NCI-H2171 treated with DMSO at 0.1 percent for 48 hours (cell line): ENCODE measurements at places on chromosomes 5 and 9.

- DNase-seq, result no peak
Measured at GRCh38 chr9:120767451-120767850, 25.8 kb downstream of the FBXW2 start.

DNA sequence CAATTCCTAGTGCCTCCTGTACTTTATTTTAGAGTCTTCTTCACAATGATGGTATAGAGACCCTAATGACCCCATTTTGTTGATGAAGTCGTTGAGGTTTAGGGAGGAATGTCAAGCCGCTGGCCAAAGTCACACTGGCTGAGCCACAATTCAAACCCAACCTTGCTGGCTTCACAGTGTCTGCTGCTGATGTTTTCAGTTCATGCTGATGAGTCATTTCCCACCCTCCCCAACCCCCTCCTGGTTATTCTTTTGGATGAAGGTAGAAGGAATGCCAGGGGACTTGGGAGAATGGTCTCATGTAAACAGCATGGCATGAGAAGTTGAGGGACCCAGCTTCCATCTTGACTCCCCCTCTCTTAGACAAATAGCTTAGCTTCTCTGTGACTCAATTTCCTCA lies 68.6 kb downstream of the TMEM252 start:
- no peak for DNase-seq

- no peak for DNase-seq
Measured at GRCh38 chr5:170885809-170886208, 24.0 kb downstream of the RANBP17 start.

- peak; percentile 91 for DNase-seq
Measured at GRCh38 chr5:38420691-38421390, 135.6 kb downstream of the LIFR start.

GRCh38 chr5:181173420-181174342 lies 26.3 kb downstream of the OR2V2 start:
- no peak for DNase-seq

GRCh38 chr5:92019376-92019990 lies 636.4 kb upstream of the ARRDC3 start:
- DNase-seq, result no peak

- no peak for DNase-seq
Measured at GRCh38 chr9:36679710-36680109, 107.0 kb downstream of the MELK start.

DNA sequence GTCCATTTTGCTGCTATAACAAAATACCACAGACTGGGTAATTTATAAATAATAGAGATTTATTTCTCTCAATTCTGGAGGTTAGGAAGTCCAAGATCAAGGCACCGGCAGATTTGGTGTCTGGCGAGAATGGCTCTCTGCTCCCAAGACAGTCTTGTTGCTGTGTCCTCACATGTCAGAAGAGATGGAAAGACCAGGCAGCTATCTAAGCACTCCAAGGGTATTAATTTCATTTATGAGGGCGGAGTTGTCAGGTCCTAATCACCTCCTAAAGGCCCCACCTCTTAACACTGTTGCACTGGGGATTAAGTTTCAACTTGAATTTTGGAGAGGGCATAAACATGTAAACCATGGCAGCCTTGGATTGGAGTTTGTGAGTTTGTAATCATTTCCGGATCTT lies 30.3 kb downstream of the ADCY2 start:
- DNase-seq, result no peak

DNA sequence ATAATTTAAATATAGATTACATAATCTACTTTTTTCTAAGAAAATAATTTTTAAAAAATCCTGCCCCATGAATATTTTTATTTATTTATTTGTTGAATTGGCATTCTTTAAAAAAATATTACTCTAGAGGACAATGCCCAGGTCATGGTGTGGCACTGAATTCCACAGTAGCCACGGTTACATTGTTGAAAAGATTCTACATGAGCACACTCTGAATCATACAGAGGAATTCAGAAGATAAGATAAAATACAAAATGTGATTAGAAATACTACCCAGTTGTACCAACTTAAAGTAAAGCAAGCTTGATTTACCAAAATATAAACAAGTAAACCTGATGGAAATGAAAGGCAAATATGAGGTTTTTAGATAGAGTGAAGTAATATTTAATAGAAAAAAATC lies 183.7 kb downstream of the HCN1 start:
- no peak for DNase-seq

DNA sequence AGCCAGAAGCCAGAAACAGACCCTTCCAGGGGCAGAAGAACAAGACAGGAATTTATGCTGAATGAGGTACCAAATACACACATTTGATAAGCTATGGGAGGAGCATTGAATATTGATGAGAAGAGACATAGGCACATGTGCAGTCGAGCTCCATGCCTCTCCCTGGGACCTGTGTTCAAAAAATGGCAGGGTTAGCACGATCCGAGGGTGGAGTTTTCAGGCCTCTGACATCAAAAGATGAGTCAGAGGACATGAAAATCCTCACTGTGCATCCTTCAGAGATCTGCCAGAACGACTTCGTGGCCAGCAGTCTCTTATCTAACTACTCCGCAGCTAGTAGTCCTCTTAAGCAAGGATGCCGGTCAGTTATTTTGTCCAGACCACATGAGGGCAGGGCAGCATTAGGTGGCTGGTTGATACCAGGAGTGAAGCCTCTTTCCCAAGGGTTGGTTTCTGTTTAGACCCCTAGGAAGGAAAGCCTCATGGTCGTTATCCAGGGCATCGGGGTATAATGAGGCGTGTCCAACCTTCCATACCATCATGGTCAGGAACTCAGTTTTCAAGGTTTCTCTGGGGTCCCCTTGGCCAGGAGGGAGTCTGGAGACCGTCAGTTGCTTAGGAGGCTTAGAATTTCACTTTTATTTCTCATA lies 11.6 kb upstream of the CMBL start:
- no peak for DNase-seq

GRCh38 chr9:74499111-74499601 lies 2.0 kb downstream of the RORB start:
- no peak for DNase-seq

- no peak for DNase-seq
Measured at GRCh38 chr9:16314476-16314875, 556.0 kb downstream of the BNC2 start.

GRCh38 chr5:91189480-91190313 lies 193.4 kb downstream of the ARRDC3 start:
- DNase-seq, result no peak

DNA sequence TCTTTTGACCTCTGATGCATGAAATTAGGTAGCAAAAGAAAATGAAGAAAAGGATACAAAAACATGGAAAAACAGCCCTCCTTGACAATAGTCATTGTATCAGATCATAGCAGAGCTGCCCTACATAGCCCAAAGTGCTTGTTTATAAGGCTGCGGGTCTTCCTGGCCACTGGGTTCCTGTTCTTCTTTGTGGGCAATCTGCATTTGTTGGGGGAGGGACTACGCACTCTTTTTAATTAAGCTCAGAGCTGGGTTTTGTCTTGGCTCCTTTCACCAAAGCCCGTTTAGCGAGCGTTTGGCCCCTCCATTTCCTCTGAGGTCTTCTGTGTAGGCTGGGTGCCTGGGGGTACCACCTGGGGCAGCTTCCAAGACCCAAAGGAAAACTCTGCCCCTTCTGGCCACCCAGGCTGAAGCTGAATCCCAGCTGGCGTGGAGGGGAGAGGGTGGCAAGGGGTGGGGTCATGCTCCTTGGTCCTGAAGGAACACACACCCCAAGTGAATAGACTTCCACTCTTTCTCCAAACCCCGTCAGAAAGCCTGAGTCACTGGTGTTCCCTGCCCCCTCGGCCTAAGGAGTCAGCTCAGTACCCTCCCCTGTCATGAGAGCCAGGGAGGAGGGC lies 6.5 kb upstream of the PAX5 start:
- no peak for DNase-seq

GRCh38 chr5:115471345-115472063 lies 73.1 kb downstream of the FEM1C start:
- DNase-seq, result no peak

GRCh38 chr5:172872997-172873491 lies 39.0 kb downstream of the ERGIC1 start:
- DNase-seq, result no peak

DNA sequence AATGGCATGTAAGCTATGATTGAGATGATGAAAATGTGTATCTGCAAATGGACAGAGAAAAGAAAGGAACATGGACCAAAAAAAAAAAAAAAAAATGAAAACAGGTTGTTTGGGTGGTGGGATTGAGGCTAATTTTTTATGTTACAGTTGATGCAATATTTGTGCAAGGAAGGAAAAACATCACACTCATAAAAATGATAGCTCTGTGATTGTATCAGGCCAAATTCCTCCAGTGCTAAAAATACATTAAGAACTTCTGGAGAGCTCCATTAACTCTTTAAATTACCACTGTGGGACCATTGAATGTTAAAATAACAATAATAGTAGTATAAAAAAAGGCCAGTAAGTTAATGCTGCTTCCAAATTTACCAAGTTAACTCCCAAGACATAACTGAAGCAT lies 79.5 kb upstream of the MSX2 start:
- DNase-seq, result no peak

- peak; percentile 29 for DNase-seq
Measured at GRCh38 chr9:36443581-36443980, 43.5 kb upstream of the RNF38 start.

DNA sequence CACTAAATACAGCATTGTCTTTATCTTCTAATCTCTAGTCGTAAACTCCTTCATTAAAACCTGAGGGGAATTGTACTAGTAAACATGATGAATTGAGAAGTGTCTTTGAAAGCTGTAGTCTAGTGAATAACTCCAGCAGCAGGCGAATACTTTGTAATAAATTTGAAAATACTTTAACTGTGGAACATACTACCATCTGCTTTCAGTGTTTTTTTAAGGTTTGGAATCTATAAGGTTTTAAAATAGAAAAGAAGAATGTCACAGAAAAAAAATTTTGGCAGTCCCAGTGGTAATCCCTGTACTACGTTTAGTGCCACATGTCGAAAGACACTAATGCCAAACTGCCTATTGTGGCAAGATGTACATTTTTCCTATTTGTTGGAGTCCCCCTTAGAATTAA lies 379.0 kb upstream of the NUDT12 start:
- no peak for DNase-seq

DNA sequence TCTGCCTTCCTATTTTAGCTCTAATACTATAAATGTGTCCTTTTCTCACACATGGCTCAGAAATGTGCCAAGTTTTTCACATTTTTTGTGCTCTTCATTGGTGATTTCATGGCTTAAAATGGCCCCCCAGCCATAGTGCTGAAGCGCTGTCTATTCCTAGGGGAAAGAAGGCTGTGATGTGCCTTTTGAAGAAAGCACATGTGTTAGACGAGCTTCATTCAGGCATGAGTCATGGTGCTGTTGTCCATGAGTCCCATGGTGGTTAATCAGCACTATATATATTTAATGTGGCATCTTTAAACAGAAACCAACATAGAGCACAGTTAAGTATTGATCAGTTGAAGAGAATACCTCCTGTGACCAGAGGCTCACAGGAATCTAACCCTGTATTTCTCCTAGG lies 55.8 kb downstream of the PDE8B start:
- no peak for DNase-seq

GRCh38 chr5:178442405-178443257 lies 147.6 kb downstream of the COL23A1 start:
- DNase-seq, result no peak

GRCh38 chr5:173334808-173335207 lies 6.6 kb upstream of the STC2 start:
- DNase-seq, result no peak

DNA sequence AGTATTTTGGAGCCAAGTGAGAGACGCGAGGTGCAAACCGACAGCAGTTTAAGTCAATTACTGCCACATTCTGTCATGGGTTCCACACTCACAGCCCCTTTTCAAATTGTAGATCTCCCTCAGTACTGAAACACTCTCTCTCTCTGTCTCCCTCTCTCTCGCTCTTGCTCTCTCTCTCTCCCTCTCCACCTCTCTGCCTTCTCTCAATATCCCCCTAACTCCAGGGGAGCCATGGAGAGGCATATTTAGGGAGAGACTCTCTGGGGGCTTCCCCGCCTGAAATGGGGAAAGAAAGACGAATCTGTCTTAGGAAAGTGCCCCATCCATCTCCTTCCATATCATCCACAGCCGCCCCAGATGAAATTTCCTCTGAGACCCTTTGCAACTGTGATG lies 1.6 kb downstream of the BRINP1 start:
- peak; percentile 66 for DNase-seq

DNA sequence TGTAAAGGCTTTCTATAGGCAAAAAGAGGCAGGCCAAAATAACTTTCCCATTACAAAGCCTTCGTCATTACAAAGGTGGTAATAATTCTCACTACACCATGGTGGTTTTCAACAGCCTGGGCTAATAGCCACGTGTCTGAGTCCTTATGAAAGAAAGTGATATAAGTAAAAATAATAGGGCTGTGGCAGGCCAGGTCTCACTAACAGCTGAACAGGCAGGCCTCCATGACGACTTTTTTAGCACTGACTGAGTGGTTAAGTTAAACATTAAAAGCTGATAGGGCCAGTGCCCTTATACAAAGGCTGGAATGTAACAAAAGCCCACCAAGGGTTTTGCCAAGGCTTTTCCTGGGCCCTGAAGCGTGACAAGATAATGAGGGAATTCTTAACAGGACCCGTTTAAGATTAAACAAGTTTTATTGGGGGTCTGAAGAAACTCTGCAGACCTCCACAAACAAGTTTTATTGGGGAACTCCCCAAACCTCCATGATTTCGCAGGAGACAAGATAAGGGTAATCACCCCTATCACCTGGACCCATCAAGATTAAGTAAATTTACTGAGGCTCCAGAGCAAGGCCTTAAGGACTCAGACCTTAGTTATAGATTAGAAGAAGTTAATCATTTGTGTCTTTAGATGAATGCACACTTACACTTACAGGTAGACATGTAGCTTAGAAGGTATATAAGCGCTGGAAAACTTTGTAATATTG lies 412.9 kb downstream of the CHSY3 start:
- no peak for DNase-seq

- no peak for DNase-seq
Measured at GRCh38 chr5:174272671-174273070, 227.2 kb downstream of the NSG2 start.

- DNase-seq, result peak; percentile 97
Measured at GRCh38 chr9:130333041-130333711, 67.6 kb downstream of the HMCN2 start.

DNA sequence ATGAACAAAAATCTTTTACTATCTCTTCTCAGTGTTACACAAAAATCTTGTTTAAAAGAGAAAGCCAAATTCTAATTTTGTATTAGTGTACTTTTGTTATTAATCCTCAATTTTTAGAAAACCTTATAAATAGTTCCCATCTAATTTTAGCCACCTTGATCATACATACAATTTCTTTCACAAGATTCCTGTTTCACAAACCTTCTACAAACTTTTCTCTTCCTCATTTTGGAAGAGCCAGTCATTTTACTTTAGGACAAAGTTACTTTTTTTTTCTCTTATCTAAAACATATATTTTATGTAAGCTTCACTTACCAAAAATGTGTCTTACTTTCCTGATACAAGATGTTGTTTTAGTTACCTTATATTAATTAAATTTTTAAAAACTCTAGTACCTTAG lies 161.3 kb downstream of the YIPF5 start:
- no peak for DNase-seq

- no peak for DNase-seq
Measured at GRCh38 chr9:86187121-86187520, 72.3 kb downstream of the C9orf153 start.

GRCh38 chr9:113484258-113484730 lies 20.8 kb downstream of the RGS3 start:
- DNase-seq, result no peak
